ENCODE measurements at places on chromosomes 7 and 10. TPM values are rescaled to one million over a fixed set of nuclear protein-coding genes. Genes with fewer than 3 reads are reported as not detected.

DNA sequence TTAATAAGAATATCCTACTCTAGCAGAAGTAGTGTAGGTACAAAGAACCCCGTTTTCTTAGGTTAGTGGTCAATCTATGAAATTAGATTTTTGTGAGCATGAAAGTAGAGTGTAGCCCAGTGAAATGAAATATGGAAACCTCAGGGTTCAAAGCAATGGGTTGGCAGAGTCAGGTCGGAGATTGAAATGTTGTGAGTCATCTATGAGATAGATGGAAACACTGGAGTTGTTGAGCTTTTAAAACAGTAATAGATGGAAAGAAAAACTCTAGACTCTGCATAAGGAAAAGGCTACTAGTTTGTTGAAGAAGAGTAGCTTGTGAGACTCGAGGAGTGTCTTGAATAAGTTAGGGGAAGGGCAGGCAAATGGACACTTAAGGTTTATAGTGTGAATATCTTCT lies 251.9 kb downstream of the EXOC4 start:
- no peaks in the 10 kb centered on the region for H3K4me1 ChIP-seq
- DNase-seq, result no peak
- H3K27ac ChIP-seq, result no peak overlapping the region
- no peaks in the 10 kb centered on the region for H3K27me3 ChIP-seq
- peaks cover 12% of the 10 kb centered on the region for H3K36me3 ChIP-seq

- no peaks in the 10 kb centered on the region for H3K27me3 ChIP-seq
- peaks cover 22% of the 10 kb centered on the region for H3K4me1 ChIP-seq
- H3K36me3 ChIP-seq, result peaks cover 38% of the 10 kb centered on the region
These were observed 131.3 kb downstream of the ADK start for GRCh38 chr10:74282151-74282847.

GRCh38 chr10:48659790-48660189 lies 24.9 kb upstream of the WDFY4 start:
- no peak for DNase-seq
- peak overlapping the region; percentile 54 for H3K27ac ChIP-seq
- peaks cover 57% of the 10 kb centered on the region for H3K4me1 ChIP-seq
- no peaks in the 10 kb centered on the region for H3K36me3 ChIP-seq
- no peak overlapping the region for H3K4me3 ChIP-seq
- no peaks in the 10 kb centered on the region for H3K27me3 ChIP-seq

DNA sequence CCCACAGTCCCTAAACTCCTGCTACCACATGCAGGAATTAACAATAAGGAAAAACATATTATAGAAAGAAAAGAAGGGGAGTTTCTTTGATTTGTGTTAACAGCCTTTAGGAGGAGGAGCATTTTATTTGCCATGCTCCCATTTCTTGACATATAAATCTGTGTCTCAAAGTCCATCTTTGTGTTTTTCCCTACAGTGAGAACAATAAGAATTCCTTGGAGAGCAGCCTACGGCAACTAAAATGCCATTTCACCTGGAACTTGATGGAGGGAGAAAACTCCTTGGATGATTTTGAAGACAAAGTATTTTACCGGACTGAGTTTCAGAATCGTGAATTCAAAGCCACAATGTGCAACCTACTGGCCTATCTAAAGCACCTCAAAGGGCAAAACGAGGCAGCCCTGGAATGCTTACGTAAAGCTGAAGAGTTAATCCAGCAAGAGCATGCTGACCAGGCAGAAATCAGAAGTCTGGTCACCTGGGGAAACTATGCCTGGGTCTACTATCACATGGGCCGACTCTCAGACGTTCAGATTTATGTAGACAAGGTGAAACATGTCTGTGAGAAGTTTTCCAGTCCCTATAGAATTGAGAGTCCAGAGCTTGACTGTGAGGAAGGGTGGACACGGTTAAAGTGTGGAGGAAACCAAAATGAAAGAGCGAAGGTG lies 4.1 kb downstream of the IFIT2 start:
- peaks cover 60% of the 10 kb centered on the region for H3K36me3 ChIP-seq
- no peak for DNase-seq
- no peak overlapping the region for H3K27ac ChIP-seq
- H3K4me1 ChIP-seq, result peaks cover 43% of the 10 kb centered on the region
- H3K4me3 ChIP-seq, result no peak overlapping the region

IDI2 gene
- total RNA-seq, result not detected

FOXP2 gene
- not detected for total RNA-seq

NCF1 gene
- total RNA-seq, result 121 TPM

SEMA3E gene
- not detected for total RNA-seq

Measured in activated B cell treated with CpG ODN at 0.5 μM for 24 hours (primary cell).